ENCODE measurements at places on chromosomes 2 and 18.

DNA sequence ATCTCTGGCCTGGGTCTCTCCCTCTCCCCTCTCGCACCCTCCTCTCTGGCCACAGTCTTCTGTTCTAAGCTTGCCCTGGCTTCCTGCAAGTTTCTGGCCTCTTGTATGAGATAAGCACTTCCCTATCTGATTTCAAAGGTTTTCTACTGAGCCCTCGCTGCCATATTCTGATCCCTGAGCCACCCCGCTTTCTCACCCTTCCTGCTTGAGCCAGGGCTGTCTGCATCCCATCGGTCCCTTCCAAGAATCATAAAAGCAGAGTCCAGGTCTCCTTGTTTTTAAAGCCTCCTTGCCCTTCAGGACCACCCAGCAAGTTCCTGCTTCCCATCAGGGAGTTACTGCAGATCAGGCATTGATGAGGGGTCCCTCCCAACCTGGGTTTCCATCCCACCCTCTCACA, 110.2 kb downstream of the PRKCE start:
- DNase-seq = no peak

- DNase-seq = no peak
Measured at GRCh38 chr2:88866756-88867155, 175.3 kb downstream of the RPIA start.

DNA sequence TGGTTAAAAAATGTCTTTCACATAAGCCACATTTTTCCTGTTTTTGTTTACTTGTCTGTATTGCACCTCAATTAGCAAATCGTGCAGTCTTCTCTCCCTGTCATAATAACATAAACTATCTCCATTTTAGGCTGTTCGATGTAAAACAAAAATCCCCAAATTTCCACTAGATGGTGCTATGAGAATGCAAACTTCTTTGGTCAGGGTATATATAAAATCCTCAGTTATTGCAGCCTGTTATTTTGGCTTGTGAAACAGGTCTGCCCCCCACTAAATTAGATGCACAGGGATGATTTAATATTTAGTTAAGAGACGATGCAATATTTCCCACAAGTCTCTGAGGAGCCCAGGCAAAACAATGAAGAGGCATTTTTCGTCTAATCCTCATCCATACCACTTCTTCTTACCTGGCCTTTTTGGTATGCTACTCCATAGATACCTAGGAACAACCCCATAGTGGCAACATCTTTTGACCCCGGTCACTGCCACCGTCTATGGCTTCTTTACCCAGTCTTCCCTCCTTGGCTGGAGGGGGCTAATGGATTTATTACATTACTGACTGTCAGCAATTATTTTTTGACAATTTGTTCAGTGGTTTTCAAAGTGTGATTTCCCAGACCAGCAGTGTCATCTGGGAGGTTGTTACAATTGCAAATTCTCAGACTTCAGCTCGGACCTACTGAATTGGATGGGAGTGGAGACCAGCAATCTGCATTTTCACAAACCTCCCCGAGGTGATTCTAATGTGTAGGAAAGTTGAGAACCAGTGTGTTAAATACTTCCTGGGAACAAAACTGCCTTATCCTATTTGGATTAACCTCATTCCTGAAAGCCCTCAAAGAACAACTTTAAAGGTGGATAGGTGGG, 117.4 kb upstream of the CWC22 start:
- DNase-seq = no peak

GRCh38 chr2:216163518-216163917, 54.4 kb downstream of the XRCC5 start:
- DNase-seq = no peak

- DNase-seq = no peak
Measured at GRCh38 chr2:114170070-114170469, 272.4 kb upstream of the DPP10 start.

- DNase-seq = no peak
Measured at GRCh38 chr2:159243529-159243928, 43.0 kb downstream of the WDSUB1 start.

DNA sequence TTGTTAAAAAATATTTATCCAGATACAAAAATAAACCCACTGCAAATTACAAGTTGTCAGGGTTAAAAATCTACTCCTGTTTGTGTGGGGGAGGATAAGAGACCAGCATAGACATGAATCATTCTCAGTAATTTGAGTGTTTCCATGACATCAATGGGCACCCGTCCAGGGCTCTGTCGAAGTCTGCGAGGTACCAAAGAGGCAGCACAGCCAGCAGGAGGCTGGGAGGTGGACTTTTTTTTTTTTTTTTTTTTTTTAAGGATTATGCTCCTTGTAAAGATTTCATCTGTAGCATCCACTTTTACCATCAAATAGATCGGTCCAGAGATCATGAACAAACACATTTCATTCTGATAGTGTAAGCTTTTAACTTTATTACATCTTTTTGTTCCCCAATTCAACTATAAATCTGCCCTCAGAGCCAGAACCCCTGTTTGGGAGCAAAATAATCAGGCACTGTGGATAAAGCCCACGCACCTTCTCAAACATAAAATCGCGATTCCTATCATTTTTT, 182.0 kb downstream of the TCF4 start:
- DNase-seq = peak; percentile 42

DNA sequence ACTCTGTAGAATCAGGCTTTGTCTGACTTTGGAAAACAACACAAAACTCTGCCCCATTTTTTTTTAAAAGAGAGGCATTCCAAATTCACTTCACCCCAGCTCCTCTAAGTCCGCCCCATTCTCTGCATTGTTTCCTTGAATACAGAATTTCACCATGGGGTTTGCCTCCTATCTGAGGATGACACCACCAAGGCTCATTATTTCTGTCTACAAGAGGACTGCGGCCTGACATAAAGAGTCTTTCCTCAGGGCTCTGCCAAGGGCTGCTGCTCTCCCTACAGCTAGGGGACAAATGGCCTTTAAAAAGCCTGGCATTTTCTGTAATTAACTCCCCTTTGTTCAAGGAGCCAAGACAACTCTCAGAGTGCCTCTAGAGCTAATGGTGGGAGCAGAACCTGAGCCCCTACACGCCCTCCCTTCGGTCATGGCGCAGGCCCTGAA, 4.6 kb downstream of the CHST10 start:
- no peak for DNase-seq

GRCh38 chr2:20443276-20443920, 3.5 kb upstream of the RHOB start:
- peak; percentile 56 for DNase-seq

GRCh38 chr2:224211181-224211480, 172.0 kb upstream of the SERPINE2 start:
- no peak for DNase-seq

DNA sequence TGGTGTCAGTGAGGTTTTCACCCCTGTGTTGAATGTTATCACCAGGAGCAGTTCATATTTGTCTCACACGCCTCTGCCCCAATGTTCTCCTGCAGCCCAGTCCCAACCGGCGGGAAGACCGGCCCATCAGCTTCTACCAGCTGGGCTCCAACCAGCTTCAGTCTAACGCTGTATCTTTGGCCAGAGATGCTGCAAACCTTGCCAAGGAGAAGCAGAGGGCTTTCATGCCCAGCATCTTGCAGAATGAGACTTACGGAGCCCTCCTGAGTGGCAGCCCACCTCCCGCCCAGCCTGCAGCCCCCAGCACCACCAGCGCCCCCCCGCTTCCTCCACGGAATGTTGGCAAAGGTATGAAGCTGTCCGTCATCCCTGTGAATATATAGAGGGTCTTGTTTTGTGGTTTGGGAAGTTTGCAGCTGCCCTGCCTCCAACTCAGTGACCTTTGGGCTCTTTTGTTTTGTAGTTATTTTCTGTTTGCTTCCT, 35.1 kb downstream of the ITGB1BP1 start:
- no peak for DNase-seq

DNA sequence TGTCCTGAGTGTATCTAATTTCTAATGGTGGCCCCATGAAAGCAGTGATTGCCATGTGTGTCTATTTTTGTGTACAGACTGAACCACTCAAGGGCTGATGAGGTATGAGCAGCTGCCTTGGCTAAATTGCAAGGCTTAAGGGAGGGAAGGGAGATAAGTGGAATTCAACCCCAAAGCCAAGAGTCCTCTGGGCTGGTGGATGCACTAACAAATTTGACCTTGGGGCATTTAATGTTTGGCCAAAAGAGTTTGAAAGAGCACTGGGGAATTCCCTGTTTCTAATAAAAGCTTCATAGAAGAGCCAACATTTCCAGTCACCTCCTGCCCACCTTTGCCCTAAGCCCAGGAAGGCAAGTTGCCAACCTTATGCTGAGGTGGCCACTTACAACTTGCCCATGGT, 172.1 kb downstream of the SETBP1 start:
- DNase-seq = no peak

DNA sequence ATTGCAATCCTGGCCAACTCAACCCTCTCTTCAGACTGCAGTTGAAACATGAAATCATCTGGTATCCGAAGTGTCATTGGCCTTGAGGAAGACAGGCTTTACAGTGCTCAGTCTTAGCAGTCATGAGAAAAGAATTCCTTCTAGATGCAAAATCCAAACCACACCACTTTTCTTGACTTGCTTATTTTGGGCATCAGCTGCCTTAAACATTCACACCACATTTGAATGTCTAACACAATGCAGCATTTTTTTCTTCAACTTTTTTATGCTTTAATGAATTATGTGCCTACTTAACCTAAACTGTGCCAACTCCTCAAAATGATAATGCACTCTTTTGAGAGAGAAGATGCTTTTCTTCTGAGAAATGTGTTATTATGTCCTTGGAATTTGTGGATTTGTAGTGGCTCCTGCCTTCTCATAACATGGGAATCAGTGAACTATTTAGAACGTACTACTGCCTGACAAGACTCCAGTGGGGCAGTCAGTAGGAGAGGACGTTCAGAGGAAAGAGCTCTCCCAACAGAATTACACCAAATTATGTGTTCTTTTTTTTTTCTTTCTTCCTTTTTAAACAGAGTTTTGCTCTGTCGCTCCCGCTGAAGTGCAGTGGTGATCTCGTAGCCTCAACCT, 3.2 kb upstream of the FAM98A start:
- no peak for DNase-seq

GRCh38 chr2:42124011-42124785, 45.0 kb upstream of the EML4 start:
- DNase-seq = no peak

DNA sequence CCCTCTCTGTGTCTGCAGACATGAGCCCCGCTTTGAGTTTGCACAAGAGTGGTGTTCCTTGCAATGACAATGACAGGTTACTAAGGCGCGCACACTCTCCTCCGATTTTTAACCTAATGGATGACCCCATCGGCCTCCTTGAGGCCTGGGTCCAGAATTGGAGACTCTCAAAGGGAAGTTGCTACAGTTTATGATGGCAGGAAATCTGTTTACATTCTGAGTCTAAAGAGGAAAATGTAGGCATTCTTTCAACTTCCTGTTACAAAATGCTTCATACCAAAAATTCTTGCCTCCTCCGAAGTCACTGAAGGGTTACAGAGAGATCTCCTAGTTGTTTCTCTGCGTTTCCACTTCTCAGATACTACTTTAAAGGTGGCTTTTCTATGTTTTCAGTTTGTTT, 225.3 kb upstream of the AGAP1 start:
- no peak for DNase-seq

GRCh38 chr2:226564667-226565066, 235.0 kb downstream of the IRS1 start:
- DNase-seq = no peak

- no peak for DNase-seq
Measured at GRCh38 chr2:239194731-239195317, 206.0 kb downstream of the HDAC4 start.

GRCh38 chr2:109615637-109616144, 1.5 kb downstream of the SOWAHC start:
- DNase-seq = peak; percentile 47

- DNase-seq = peak; percentile 9
Measured at GRCh38 chr18:7568426-7568825, 1.3 kb downstream of the PTPRM start.

GRCh38 chr2:51516667-51517066, 484.7 kb upstream of the NRXN1 start:
- no peak for DNase-seq

DNA sequence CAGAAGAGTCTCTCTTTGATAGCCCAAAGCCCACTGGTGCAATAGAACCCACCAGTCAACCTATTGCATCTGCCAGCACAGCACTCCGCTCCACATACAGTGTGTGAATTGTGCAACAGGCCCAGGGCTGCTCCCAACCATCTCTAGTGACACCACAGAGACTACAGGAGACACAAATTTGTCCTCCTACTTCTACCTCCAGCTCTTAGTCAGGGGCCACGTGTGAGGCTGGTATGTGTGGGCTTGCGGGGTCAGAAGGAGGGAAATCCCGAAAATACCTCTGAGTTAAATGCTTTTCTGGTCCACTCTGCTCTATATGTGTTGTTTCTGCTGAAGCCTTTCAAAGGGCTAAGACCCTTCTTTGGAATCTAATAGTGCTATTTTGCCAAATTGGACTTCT, 18.0 kb downstream of the DGUOK start:
- DNase-seq = no peak

GRCh38 chr2:207897541-207898353, 127.6 kb downstream of the PLEKHM3 start:
- no peak for DNase-seq

GRCh38 chr2:127014630-127015029, 92.3 kb downstream of the BIN1 start:
- DNase-seq = no peak

DNA sequence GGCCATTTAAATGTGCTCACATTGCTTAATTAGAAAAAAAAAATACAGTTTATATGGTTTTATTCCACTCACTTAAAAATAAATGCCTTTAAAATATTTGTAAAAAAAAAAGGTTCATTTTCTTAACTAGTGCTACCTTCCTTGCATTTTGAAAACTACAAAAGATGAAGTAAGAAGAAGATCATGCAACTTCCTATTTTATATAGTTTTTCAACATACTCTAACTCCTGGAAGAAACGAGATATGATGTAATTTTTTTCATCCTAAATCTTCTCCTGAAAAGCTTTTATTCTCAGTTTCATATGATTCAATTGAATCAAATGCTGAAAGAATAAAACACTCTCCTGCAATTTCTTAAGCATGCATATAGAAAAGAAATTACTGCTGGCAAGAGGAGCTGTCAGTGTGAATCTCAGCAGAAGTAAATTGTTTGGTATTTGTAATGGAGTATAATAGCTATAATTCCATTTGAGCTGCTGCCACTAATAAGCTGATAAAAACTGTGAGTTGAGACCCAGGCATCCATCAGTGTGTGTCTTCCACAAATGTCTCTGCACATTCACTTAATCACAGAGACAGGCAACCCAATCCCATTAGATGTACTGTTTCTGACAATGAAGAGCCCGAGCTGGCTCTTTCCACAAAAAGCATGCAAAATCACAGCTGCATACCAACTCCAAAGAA, 3.7 kb downstream of the FTCDNL1 start:
- no peak for DNase-seq

DNA sequence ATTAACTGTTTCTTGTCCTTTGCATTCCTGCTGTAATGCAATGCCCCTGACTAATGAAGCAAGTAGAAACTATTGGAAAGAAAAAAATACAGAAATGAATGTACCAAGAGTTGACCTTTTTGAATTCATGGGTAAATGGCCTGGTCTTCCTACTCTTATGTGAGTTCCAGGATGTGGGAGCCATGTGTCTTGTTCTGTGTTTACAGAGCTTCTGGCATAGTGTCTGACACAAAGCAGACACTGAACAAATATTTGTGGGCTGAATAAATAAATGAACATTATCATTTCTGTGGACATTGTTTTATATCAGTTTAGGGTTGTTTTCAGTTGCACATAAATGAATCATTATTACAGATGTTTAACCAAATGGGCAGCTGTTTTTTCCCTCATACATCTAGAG, 155.5 kb downstream of the CD8B2 start:
- no peak for DNase-seq

GRCh38 chr2:24920809-24921441, 888 bp upstream of the ADCY3 start:
- no peak for DNase-seq

GRCh38 chr18:3156325-3156640, 63.5 kb downstream of the MYOM1 start:
- DNase-seq = no peak

- peak; percentile 59 for DNase-seq
Measured at GRCh38 chr2:233990261-233990798, 60.2 kb upstream of the SPP2 start.
